A549 treated with RU486 at 1 μM for 4 hours (cell line): ENCODE measurements at places on chromosomes 16 and 17. TPM values are rescaled to one million over a fixed set of nuclear protein-coding genes. Genes with fewer than 3 reads are reported as not detected.

PRSS22 gene
- 1.6 to 3.1 TPM (median 2.2 TPM) in 5 replicates for total RNA-seq

TNS4 gene
- total RNA-seq, result 97.4 to 131 TPM (median 101 TPM) in 5 replicates

DPEP2 gene
- not detected in 5 replicates for total RNA-seq

SLC22A31 gene
- total RNA-seq, result 0.64 to 1.7 TPM (median 1.1 TPM) in 5 replicates

KCNJ12 gene
- total RNA-seq, result 0.71 to 1.2 TPM (median 1.2 TPM) in 5 replicates

LGALS9B gene
- total RNA-seq, result not detected in 5 replicates

KRTAP2-1 gene
- total RNA-seq, result not detected in 5 replicates

ZNF23 gene
- 4.5 to 8.2 TPM (median 5.1 TPM) in 5 replicates for total RNA-seq

OR1A1 gene
- not detected in 5 replicates for total RNA-seq

IGFBP4 gene
- total RNA-seq, result 1,992 to 2,812 TPM (median 2,504 TPM) in 5 replicates

SYCE1L gene
- 4.4 to 9.1 TPM (median 7.9 TPM) in 5 replicates for total RNA-seq

CCL5 gene
- 0.88 to 2.2 TPM (median 1.5 TPM) in 5 replicates for total RNA-seq

ASIC2 gene
- 1.6 to 2.9 TPM (median 2.3 TPM) in 5 replicates for total RNA-seq

BRIP1 gene
- 1.8 to 4.6 TPM (median 4.3 TPM) in 5 replicates for total RNA-seq

UTS2R gene
- not detected in 5 replicates for total RNA-seq

KRTAP17-1 gene
- total RNA-seq, result not detected in 5 replicates

CNGB1 gene
- 0.07 to 0.25 TPM (median 0.13 TPM) in 5 replicates for total RNA-seq

ZNF469 gene
- total RNA-seq, result 7.6 to 16.0 TPM (median 11.1 TPM) in 5 replicates
